ENCODE measurements at places on chromosomes 1 and 21.

GRCh38 chr1:71649608-71650007, 568.8 kb upstream of the ZRANB2 start:
- DNase-seq: no peak

DNA sequence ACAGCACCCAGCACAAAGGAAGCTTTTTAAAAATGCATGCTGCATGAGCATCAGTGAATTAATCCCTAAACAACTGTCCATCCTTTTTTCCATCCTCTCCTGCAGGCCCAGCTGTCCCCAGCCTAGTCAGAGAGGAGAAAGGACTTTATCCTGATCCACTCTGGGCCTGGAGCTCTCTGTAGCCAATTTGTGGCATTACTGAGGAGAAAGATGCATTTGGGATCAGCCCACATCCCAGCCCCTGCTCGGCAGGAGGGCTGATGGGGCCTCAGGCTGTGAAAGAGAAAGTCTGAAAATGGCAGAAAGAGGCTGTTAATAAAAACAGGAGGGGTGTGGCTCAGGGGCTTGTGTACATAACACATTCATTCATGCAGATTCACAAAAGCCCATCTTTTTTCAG, 37.5 kb upstream of the ATP2B4 start:
- no peak for DNase-seq

DNA sequence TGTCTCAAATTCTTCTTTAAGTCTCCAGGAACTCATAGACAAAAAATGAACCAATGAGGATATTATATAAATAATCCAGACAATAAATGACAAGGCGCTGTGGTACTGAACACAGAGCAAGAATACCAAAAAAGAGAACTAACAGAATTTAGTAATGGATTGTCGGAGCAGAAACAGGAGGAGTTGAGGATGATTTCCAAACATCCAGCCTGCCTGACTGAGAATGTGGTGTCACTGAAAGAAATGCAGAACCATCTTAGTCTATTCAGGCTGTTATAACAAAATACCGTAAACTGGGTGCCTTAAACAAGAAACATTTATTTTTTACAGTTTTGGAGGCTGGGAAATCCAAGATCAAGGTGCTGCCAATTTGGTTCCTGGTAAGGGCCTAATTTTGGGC, 79.7 kb downstream of the RGS2 start:
- DNase-seq: no peak

- no peak for DNase-seq
These were observed 154.2 kb downstream of the ZP4 start for GRCh38 chr1:237736372-237737029.

DNA sequence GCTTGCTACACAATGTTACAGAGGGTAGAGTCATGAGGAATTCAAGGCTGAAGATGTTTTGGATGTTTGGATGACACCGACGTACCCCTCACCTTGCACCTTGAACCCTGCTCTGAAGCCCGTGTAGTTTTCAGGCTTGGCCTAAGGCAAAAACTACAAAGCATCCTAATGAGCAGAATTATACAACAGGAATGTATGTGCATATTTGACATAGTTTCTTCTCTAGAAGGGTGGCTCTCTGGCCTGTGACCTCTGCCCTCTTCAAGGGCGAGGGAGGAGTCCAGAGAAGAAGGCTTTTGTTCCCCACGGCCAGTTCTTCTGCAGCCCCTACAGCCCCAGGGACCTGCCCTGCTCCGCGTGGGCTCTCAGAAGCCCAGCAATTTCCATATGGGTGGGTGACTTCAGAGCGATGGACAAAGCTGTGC, 43.3 kb downstream of the L1TD1 start:
- DNase-seq: no peak

GRCh38 chr1:70042090-70042731, 163.2 kb downstream of the LRRC40 start:
- DNase-seq: no peak

GRCh38 chr1:8523666-8524206, 205.8 kb downstream of the SLC45A1 start:
- no peak for DNase-seq

GRCh38 chr1:16165548-16165947, 9.7 kb upstream of the EPHA2 start:
- no peak for DNase-seq

DNA sequence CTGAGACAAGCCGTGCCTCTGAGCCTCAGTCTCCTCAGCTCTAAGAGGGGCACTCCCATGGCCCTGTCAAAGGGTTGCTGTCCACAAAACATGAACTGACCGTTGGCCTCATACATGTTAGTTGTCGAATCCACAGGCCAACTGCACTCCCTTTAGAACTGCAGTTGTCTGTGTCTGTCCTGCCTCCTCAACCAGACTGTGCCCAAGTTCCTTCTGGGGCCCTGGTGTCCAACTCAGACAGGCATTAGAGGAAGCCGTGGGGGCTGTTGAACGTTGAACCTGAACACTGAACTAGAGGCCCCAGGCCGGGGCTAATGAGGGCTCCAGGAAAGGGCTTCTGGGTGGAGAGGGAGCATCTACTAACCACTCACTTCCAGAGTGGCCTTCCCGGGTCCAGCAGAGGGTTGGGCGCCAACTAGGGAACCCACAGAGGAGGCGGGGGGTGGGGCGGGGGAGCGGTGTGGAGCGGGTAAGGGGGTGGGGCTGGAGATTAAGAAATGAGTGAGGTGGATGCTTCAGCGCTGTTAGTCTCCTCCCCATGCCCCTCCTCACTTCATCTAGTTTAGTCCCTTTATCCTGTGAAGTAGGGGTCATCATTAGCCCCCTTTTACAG, at the start of gene RAB42:
RAB42 (plus strand) TSS at position 558 of the 613 bp plus-strand sequence. CDS start 247 bp downstream, outside the sequence.
- DNase-seq: no peak

DNA sequence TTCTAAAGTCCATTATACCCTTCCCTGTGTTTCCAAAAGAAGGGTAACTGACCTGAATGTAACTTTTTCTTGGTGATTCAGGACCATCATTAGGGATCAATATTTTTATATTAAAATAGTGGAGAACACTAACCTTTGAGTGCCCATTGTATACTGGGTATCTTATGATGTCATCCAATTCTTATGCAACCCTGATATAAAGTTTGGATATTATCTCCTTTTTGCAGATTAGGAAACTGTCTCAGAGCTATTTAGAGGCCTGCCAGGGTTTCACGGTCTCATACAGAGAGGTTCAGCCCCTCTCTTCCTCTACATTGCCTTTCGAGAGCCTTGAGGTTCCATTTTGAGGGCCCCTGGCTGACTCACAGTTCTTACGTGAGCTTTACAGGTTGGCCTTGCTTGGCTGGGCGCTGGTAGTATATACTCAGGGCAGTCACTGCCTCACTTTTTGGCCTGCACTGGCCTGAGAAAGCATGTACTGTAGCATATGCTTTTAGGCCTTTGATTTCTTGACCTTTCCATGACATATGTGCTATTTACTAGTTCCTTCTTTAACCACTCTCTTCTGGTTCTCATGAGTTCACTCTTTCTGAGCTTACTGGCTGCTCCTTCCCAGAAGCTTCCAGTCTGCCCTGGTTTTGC, 15.7 kb upstream of the FOXO6 start:
- DNase-seq: no peak

All from endothelial cell (in vitro differentiated cells).